AG20443 (cell line): ENCODE measurements at places on chromosomes 6 and 20.

DNA sequence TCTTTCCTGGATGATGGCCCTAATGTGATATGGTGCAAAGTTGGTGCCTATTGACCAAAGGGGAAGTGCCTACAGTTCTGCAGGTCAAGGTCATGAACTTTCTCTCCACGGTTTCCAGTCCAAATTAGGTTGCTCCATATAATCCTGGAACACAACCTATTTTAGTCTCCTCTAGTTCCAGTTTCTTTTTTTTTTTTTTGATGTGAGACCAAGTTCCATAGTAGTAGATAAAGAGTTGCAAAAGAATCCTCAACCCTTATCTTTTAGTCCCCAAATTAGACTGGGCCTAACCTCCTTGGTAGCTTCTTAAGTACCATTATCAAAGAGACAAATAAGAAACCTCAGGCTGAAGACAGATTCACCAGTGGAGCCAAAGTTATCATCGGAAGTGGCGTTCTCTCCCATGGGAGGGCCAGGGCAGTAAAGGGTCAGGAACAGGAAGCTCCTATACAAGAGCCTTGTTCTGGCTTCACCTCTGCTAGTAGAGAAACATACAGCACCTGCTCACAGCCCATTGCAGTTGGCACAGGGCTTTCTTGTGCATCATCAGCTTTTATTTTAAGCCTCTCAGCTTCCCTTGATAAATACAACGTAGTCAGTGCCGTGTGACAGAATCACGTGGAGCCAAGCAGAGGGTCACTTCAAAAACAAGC is 132.2 kb upstream of the RREB1 start:
- DNase-seq: no peak

DNA sequence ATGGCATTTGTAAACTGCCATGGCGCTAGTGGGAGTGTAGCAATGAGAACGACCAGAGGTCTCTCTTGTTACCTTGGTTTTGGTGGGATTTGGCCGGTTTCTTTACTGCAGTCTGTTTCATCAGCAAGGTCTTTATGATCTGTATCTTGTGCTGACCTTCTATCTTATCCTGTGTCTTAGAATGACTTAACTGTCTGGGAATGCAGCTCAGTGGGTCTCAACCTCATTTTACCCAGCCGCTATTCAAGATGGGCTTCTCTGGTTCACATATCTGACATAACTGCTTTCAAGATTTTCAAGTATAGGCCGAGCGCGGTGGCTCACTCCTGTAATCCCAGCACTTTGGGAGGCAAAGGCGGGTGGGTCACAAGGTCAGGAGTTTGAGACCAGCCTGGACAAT is 1.9 kb upstream of the SFT2D1 start:
- no peak for DNase-seq

DNA sequence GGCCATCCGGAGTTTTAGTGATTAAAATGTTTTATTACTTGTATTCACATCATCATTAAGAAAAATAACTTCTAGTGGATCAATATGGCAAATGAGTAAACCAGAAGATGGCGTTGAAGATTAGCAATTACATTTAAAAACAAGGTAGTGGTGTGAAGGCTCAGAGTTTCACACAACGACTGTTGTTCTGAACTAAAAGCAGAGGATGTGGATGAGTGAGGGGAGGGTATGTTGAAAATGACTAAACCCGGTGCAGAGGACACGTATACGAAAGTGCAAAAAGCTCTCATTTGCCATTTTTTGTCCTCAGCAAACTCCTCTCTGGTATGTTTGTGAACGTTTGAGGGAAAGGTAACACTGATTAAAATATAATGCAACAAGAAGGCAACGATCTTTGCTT is 1.9 kb upstream of the IRF4 start:
- no peak for DNase-seq

DNA sequence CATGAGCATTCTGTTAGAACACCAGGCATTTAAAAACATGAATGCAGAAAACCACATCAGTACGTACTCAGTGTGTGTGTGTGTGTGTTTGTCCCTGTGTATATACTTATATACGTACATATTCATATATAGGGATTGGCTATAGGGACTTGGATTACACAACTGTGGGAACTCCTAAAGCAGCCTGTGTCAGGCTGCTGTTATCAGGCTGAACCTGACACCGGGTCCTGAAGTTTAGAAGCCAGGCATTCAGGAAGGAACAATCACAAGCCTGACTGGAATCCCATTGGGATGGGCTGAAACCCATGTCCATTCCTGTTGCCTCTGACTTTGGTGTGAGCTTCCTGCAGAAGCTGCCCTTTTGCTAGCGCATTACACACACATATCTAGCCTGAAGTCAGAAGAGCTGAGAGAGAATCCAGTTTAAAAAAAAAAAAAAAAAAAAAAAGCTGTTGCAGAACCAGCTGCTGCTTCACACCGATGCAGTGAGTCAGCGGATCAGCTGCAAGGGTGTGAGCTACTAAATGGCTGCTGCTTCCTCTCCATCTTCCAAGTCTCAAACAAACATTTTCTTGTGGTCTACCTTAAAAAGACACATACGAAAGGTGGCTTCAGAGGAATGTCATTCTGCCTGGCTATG is 348.1 kb downstream of the THBS2 start:
- DNase-seq: no peak
